ENCODE measurements at places on chromosomes 2 and 18.

DNA sequence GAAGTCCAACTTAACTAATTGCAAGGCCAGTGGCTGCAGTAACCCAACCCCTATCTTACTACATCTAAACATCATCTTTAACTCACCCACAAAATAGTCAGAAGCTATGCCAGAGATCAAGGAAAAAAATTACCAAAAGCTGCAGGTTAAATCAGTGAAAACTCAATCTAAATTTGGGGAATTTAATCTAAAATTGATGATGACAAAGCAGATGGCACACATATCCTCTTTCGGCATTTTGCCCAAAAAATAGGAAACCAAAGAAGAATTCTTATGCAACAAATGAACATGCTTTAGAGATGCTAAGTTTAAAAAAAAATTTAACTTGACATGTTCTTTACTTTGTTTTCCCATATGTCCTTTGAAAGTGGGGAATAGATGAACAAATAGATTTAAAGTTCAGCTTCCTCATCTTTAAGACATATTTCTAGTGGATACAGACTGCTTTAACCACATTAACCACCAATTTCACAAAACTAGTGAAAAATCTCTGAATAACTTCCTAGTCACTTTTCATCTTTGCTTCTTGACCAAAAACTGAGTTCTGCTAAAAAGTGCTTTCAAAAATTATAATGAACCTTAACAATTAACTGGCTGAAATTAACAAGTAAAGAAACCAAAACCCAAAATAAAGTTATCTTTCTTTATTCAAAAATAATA, 74.3 kb upstream of the CCDC150 start:
- DNase-seq, result no peak

DNA sequence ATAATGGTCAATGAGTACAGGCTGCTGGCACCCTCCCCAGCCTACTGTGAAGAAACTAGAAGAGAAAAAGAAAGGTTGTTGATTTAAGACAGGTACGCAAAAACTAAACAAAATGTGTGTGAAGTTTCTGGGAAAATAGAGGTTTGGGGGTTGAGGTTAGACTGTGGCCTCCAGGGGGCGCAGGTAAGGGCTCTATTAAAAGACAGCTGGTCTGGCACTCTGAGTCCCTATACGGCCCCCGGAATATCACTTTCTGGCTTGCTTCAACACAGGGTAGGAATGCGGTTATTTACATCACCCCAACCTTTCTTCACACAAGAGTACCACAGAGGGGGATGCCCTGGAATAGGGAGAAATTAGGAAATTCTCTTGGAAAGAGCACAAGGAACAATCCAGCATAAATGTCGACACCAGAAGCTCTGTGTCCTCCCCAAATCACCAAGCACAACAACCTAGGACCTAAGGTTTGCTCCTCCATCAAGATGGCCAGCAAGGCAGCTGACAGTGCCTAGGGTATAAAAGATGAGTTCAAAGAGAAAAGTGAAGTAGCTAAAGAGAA, 480.8 kb upstream of the KLHL29 start:
- no peak for DNase-seq

- DNase-seq, result no peak
Observed at GRCh38 chr2:200311139-200311538, 4.6 kb downstream of the SPATS2L start.

GRCh38 chr2:116319001-116319400, 1495.5 kb upstream of the DDX18 start:
- DNase-seq, result no peak

DNA sequence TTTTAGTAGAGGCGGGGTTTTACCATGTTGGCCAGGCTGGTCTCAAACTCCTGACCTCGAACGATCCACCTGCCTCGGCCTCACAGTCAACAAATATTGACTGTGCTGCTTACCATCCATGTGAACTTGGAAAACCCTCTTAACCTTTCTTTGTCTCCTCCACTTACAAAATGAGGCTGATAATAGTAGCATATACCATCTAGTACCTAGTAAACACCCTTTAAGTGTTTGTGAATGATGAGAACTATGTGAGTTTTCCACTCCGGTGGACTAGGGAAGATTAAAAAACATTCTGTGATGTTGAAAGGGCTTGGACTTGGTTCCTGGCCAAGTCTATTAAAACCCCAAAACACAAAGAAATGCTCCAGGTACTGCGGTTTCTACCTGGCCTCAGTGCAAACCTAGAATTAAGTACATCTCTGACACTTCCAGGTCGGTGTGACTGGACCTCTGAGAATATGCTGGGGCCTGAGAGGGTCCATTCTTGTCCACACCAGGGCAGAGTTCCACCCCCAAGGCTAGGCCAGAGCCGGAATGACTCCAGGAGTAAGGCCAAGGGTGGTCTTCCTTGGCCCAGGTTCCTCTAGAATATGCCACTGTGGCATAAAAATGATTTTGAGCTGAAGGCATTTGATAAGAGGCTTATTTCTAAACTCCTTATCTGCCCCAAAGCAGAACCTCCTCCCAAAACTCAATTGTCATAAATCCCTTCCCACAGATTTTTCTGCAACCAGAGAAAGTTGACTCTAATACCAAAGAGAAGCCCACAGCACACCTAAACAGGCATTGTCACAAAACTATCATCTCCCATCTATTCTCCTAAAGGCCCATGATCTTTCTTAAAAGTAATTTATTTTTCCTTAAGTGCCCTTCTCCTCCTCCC, 217.5 kb downstream of the TGIF1 start:
- no peak for DNase-seq

- no peak for DNase-seq
Observed at GRCh38 chr2:120032297-120032696, 19.4 kb downstream of the EPB41L5 start.

DNA sequence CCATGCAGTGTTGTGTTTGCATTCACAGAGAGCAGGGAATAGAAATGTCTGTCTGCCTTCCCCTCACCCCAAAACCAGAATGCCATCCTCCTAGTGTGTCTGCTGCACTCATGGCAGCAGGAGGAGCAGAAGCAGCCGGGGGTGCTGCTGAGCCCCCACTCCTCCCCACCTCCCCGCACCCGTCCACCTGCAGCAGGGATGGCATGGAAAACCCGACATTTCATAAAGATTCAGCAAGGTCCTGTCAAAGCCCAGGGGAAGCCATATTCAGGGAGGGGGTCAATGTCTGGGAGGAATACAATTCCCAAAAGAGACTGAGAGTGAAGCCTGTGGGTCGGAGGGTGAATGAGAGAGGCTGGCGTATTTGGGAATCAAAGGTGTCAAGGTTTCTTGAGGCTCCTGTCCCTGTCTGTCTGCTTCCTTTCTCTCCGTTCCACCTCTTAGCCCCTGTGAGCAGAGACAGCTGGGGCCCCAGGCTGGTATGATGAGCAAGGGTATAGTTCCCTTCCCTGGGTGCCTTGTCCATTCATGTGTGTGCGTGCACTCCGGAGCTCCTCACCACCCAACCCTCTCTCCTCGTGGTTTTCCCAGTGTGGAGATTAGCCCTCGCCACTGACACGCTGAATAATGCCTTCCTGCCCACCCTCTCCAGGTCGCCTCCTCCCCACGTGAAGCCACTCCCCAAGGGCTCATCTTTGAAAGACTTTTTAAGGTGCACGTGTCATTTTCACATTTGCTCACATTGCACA, 133.5 kb upstream of the ZNF236 start:
- no peak for DNase-seq

GRCh38 chr2:207107131-207107530, 58.6 kb downstream of the KLF7 start:
- DNase-seq, result no peak

- no peak for DNase-seq
Observed at GRCh38 chr2:45067859-45068570, 58.8 kb upstream of the SIX2 start.

GRCh38 chr2:45595721-45596435, 15.2 kb downstream of the SRBD1 start:
- DNase-seq, result peak; percentile 17

- no peak for DNase-seq
Observed at GRCh38 chr18:8946066-8946838, 156.2 kb upstream of the NDUFV2 start.

- no peak for DNase-seq
Observed at GRCh38 chr2:97857553-97857952, 138.2 kb downstream of the TMEM131 start.

- DNase-seq, result peak; percentile 93
Observed at GRCh38 chr2:98730707-98731040, 258 bp downstream of the MGAT4A start.

DNA sequence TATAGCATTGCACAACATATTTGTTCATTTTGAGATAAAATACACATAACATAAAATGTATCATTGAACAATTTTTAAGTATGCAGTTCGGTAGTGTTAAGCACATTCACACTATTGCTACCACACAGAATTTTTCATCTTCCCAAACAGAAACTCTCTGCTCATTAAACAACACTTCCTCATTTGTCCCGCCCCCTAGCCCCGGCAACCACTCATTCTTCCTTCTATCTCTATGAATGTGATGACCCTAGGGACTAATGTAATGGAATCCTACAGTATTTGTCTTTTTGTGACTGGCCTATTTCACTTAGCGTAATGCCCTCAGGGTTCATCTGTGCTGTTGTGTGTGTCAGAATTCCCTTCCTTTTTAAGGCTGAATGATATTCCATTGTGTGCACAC, 95.4 kb downstream of the TSHZ1 start:
- DNase-seq, result no peak

GRCh38 chr2:144048631-144049060, 471.3 kb downstream of the ZEB2 start:
- DNase-seq, result no peak

DNA sequence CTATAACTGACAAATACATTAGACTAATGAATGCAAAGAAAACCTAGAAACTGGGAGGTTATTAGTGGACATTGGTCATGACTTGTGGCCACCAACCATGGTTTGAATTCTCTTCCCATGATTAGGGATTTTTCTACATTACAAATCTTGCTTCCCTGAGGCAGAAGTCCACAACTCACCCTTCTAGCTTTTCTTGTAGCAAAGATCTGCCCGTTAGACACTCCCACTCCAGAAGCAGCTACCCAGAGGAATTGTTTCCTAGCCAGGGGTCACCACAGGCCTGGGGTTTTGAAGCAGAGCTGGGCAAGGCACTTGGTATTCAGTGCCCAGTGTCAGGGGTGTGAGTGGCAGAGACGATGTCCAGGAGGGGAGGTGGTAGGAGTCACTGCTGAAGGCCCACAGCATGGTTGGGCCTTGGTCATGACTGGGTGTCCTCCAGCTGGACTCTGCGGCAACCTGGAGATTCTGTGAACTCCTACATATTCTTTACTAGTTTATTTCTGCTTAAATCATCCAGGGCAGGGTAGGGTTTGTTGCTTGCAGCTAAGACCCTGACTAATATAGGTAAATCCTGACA, 54.9 kb downstream of the ACTR2 start:
- DNase-seq, result no peak

GRCh38 chr2:42510608-42511243, 16.9 kb upstream of the KCNG3 start:
- DNase-seq, result no peak

DNA sequence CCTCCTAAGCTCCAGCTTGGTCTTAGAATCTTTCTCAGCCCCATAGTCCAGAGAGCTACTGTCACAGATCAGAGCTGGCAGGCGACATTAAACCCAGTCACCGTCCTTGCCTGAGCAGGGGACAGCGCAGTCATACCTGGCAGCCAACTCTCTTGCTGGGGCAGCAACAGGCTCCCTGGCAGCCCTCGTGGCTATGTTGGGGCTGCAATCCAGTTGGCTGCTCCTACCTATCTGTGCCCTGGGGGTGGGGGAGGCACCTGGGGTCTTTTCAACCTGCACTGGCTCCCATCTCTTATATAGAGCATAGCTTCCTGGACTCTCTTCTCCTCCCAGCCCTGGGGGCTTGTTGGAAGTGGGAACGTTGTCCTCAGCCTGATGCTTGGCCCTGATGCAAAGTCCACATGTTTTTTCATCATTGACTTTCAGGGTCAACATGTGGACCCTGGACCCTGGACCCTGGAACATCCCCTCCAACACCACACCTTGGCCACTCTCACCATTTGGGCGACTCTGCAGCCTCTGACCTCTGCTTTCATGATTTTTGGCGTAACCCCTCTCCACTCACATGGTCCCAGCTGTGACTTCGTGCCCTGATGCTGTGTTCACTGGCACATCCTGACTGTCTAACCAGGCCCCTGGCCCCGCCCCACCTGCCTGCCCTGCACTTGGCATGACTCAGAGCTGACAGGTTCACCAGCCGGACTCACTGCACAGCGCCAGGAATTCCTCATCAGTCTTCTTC, 45.6 kb downstream of the ATOH8 start:
- DNase-seq, result no peak

DNA sequence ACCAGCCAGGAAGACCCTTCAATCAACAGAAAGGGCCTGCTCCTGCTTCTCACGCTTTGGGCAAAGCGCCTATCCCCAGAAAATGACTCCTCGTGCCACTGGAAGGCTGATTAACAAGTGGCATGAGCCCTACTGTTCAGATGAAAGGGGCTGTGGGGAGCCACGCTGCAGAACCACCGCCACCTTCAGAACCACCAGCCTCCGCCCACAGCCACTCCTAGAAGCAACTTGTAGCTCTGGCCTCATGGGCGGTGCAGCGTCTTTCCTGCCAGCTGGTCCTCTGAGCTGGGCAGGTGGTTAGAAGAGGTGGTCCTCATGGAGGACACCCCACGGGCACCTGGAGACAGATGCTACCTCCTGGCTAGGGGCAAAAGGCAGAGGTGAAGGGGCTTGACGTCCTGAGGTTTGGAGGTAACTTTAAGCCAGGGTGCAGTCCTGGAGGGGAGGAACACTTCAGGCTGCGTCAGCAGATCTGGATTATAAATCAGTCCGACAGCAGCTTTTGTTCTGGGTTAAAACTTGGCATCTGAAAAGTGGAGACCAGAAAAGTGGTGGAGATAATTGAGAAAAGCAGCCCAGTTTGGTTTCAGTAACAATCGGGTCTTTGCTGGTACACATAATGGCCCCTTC, 861 bp upstream of the SEMA4C start:
- DNase-seq, result no peak

DNA sequence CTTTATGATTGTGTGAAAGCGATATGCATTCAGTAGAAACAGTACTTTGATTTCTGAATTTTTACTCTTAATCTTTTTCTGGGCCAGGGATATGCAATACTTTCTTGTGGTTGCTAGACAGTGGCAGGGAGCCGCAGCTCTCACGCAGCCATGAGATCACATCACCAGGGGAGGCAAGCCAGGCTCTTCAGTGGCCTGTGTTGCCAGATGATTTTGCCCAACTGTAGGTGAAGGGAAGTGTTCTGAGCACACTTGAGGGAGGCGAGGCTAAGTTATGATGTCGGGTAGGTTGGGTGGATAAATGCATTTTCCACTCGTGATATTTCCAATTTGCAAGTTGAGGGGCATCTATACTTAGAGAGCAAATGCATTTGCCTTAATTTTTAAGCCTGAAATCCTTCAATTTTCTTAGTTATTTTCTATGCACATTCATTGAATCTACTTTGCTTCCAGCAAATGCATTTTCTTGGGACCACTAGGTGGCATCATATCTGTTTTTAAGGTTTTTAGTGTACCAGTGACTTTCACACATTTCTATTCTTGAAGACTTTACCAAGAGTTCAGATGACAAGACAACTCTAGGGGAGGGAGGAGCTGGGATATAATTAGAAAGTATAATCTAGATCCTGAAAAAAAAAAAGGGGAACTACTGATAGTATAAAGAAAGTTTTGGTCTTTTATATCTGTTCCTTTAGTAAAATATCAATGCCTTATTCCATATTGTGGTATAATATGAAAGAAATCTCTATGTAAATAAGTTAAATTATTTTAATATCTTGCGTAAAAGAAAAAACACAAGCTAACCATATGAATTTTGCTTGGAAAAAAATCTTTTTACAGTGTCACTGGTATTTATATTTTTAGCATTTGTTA, 643.3 kb downstream of the SOCS6 start:
- no peak for DNase-seq

- DNase-seq, result no peak
Observed at GRCh38 chr2:23916727-23917405, 10.1 kb downstream of the ATAD2B start.
